Stimulated activated effector memory CD8-positive, alpha-beta T cell treated with anti-CD3 and anti-CD28 coated beads, Interleukin-12 subunit alpha, Interleukin-12 subunit beta, amount 100 ng/mL, for 72 hours (primary cell): ENCODE measurements at places on chromosomes 4 and X.

GRCh38 chr4:149279331-149279730 lies 536.3 kb downstream of the IQCM start:
- DNase-seq, result no peak

- no peak for DNase-seq
These were observed 296.1 kb downstream of the TRIML1 start for GRCh38 chr4:188435381-188435780.

GRCh38 chrX:116413273-116413672 lies 23.1 kb upstream of the SLC6A14 start:
- no peak for DNase-seq

GRCh38 chrX:15939737-15940136 lies 85.1 kb upstream of the AP1S2 start:
- DNase-seq, result no peak

GRCh38 chrX:133878710-133879109 lies 106.7 kb downstream of the GPC3 start:
- no peak for DNase-seq

DNA sequence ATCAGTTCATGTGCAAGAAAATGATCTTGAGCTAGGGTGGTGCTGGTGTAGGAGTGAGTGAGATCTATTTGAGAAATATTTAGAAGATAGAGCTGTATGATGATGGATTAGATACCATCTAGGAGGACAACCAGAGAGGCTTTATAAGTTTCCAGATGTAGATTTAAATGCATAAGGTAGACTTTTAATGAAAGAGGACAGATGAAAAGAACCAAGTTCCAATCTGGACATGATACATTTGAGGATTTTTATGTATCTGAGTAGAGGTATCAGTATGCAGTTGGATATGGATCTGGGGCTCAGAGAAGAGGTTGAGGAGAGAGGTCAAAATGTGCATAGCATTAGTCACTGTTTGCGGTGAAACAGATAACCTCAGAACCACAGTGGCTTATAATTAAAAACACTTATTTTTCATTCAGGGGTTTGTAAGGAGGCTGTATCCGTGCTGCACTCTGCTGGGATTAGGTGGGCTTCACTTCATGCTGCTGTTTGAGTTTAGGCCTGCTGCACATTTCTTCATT lies 348.7 kb downstream of the BMPR1B start:
- DNase-seq, result no peak

DNA sequence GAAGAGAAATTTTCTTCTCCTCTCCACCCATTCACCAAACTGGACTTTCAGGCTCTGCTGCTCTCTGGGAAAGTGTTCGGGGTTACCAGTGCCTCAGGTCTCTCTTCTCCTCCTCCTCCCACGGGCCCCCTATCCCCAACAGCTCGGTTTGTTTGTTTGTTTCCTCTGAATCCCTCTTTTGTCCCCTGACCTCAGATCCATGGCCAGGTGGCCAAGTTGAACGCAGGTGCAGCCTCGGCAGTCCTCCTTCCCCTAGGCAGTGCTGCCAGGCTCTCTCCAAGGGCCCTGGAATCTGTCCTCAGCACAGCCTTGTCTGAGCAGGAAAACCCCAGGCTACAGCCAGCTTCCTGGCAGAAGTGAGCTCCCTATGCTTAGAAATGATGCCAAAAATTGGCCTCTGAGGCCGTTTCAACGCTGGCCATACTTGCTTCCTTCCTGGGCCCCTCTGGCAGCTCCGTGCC lies 60.0 kb downstream of the FHDC1 start:
- DNase-seq, result no peak

- no peak for DNase-seq
These were observed 60.9 kb downstream of the ARHGEF38 start for GRCh38 chr4:105613306-105613705.

- DNase-seq, result no peak
These were observed 12.2 kb upstream of the DUSP9 start for GRCh38 chrX:153634832-153635231.

GRCh38 chrX:627510-627981 lies 3.0 kb upstream of the SHOX start:
- no peak for DNase-seq

- no peak for DNase-seq
These were observed 73.2 kb downstream of the TRAPPC11 start for GRCh38 chr4:183732296-183732695.

DNA sequence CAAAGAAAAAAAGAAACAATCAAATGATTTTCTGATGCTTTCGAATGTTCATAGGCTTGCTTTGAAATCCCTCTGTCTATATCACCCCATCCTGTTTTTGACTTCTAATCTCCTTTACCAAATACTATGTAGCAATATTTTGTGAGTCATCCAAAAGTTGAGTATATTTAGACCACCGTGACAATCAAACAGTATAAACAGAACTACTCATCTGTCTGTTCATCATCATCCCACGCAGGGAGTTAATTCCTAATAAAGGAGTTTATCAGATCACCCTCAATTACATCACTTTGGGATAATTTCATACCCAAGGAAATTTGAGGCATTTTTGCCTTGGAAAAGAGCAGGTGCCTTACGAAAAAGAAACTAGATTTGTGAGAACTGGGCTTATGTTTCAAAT lies 212.9 kb downstream of the CBR4 start:
- no peak for DNase-seq

DNA sequence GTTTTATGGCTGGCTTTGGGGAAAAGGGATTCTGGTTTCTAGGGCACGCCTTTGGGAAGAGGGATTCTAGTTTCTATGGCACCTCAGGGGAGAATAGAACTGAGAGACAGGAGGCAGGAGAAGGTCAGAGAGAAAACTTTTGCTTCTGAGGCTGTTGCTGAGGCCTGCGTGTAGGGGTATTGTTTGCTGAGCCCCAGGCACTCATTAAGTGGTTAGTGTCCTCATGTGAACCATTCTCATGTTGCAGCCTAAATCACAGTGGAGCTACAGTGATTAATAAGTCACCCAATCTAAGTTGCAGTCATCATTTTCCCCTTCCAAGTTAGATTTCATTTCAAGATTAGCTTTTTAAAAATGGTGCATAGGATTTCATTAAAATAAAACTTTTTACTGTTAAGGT lies 29.0 kb downstream of the VCX3A start:
- no peak for DNase-seq

- DNase-seq, result no peak
These were observed 13.6 kb downstream of the PROM1 start for GRCh38 chr4:16070203-16070602.

- DNase-seq, result no peak
These were observed 413.2 kb downstream of the FGF13 start for GRCh38 chrX:138298268-138298667.

DNA sequence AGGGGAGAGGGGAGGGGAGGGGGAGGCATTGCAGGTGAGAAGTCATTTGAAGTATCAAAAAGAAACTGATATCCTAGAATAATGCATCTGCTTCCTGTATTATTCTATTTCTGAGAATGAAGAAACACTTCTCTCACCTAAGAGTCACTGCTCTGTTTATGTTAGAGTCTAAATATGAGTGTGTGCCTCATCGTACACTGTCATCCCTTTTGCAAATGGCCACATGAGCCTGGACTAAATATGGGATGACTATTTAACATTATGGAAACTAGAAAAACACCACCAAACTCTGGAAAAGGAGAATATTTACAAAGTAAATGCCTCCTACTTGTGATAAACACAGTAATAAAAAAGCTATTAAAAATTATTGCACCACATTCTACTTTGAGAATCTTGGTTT lies 146.4 kb upstream of the NOCT start:
- no peak for DNase-seq

DNA sequence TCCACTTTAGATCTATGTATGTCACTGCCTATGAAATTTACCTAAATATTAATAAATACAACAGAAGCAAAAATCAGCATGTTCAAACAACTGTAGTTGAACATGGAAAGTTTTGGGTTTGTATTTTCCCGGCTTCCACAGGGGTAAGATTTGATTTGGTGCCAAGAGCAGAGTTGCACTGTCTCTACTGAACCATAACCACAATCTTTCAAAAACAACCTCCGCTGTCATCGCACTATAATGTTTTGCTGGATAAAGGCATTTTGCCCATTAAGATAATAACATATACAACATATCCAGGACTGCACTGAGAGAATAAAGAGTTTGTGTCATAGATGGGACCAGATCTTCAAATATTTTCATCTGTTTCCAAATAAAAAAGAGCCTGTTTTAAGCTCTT lies 94.9 kb downstream of the TENM3 start:
- DNase-seq, result no peak

GRCh38 chr4:53346920-53347852 lies 18.7 kb downstream of the SCFD2 start:
- no peak for DNase-seq

DNA sequence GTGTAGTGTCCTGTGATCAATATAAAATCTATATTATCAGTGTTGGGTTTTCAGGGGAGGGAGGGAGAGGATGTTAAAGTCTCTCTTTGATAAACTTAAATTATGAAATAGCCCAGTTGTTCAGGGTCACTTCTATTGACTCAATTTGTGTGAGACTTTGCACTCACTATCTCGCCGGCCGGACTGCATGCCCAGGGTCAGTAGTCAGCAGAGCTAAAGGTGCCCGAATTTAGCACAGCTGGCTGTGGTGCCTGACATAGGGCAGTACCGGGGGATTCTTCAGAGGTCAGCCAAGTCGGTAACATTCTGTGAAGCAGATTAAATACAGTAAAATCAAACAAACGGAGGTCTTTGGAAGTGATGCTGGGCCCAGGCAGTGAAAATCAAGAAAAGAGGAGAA lies 19.2 kb downstream of the GABRQ start:
- no peak for DNase-seq

DNA sequence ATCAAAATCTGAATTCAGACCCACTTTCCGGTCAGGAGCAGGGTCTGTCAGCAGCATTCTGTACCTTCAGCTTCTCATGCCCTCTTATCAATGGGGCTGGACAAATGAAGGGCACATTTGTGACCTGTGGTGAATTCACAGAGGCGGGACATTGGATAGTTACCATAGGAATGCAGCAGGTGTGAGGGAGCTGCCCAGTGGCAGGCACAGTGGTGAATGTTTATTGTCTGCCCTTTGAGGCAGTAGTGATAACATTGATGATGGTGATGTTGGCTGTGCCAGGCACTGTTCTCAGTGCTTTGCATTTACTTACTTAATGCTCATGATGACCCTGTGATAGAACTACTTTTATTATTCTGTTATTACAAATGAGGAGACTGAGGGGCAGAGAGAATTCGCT lies 101.2 kb upstream of the KIT start:
- no peak for DNase-seq

DNA sequence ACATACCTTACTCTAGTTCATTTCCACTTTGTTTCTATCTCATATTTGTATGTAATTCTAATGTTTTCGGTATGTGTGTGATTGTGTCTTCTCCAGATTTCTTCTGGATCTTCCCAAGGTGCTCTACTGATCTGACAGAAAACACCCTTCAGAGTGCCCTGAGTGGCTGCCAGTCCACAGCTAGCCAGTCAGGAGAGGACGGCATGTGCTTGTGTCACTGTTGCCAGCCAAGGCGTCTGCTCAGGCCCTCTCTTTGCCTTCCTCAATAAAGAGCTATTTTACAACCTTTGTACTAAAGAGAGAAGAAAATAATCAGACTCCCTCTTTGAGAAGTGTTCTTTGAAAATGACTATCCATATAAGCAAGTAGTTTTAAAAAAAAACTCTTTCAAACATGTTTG lies 29.0 kb downstream of the CD99L2 start:
- no peak for DNase-seq
